ENCODE measurements at places on chromosomes 3 and 15.

GRCh38 chr3:73419942-73420341 is 204.8 kb downstream of the PDZRN3 start:
- no peak for DNase-seq

DNA sequence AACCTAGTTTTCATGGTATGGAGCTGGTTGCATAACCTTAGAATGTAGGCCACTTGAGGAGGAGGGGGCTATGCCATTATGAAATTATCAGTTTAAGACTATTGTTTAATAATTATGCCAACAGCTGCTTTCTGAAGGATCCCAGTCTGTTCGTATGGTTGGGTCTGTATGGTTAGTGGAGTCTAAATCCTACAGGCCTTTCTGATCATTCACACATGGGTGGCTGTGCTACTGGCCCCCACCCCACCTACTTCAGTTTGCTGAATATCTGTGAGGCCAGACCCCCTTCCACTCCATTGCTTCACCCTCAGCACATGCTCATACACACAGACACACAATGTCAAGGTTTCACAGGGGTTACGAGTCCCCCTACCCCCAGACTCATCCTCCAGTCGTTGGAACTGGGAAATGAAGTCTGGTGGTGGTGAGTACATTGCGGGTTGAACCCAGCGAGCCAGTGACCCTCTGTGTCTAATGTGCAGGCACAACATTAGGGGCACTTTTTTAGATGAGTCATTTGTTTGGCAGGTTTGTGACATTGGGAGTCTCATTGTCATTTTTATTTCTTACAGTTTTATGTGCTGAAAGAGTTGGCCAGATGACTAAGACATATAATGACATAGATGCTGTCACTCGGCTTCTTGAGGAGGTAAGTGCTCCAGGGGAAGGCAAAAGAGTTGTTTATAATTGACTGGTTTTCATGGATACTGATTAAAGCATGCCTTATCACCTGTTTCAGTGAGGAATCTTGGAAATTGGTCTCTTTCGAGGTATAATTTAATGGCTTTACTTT is 85.3 kb downstream of the TRAK1 start:
- no peak for DNase-seq

GRCh38 chr3:194425399-194425798 is 26.3 kb upstream of the GP5 start:
- DNase-seq: no peak

GRCh38 chr15:87489456-87489855 is 767.1 kb downstream of the NTRK3 start:
- no peak for DNase-seq

DNA sequence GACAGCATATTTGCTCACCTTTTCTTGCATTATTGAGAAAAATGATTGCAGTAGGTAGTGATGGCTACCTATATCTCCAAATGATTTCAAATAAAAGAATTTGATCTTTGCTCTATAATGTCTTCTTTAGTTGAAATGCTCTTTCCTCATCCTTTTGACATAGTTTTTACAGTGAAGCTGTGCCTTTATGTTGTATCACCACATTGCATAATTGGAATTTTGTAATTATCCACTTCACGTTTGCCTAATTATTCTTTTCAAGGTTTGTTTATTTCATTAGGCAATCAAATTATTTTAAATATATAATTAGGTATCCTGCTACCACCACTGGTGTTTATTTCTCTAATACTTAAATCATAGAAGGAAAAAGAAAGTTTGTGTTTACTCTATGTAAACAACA is 21.3 kb upstream of the P2RY13 start:
- no peak for DNase-seq

DNA sequence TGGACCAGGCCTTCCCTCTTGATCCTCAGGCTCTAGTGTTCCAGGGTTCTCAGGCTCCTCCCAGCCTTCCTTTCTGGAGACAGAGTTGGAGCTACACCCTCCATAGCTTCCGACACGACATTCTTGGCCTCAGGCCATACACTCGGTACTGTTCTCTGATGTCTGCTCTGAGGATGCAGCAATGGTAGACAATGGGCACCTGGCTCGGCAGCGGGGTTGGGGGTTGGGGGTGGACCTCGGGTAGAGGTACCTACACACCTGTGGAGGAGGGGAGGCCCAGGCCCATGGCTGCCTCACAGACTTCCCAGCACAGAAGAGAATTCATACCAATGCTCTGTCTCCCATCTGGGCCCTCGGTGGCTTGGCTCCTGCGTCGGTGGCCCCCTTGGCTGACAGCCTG is 21.4 kb downstream of the CCDC13 start:
- DNase-seq: no peak

DNA sequence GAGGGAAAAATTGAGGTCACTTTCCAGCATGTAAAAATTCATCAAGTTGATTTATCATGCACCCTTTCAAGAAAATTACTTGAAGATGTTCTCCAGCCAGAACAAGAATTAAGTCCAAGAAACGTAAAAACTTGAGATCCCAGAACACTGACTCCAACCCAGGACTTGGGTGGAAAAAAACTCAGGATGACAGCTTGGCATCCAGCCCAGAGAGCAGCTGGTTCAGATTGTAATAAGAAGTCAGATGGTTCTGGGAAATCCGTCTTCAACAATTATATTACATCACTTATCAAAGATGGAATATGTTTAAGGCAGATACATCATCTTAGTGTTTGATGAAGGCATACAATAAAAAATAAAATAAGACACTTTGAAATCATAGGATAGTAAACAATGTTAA is 23.0 kb upstream of the DNAJC13 start:
- DNase-seq: no peak

DNA sequence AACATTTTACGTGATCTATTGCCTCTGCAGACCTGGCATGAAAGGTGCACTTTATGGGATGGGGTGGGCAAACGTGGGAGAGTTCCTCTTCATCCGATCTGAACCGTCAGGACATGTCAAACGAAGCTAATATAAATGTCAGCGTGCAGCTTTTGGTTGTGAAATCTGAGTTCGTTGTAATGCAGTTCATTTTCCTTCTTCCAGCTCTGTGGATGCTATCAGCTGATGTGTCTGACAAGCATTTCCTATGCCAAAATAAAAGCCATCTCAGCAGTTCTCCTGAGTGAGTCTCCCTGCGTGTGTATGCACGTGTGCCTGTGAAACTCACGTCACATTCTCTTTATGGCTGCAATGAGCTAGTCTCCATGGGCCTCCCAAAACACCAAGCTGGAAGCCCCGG is 512.3 kb downstream of the MCTP2 start:
- DNase-seq: no peak

GRCh38 chr15:60363087-60363549 is 34.7 kb downstream of the ANXA2 start:
- no peak for DNase-seq

GRCh38 chr3:179881791-179882190 is 154.9 kb downstream of the PEX5L start:
- peak; percentile 19 for DNase-seq

DNA sequence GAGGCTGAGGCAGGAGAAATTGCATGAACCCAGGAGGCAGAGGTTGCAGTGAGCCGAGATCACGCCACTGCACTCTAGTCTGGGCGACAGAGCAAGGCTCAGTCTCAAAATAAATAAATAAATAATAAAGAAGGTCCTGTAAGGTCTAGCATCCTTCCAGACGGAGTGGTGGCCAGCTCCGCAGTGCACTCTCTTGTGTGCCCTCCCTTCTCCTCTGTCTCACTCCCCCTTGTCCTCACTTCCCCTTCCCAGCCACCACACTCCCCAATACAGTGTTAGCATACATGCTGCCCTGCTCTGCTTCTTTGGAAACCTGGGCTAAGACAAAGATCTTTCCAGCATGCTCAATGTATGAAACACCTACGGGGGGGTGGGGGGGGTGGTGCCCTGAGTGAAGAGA is 3.4 kb upstream of the CLN6 start:
- DNase-seq: no peak

DNA sequence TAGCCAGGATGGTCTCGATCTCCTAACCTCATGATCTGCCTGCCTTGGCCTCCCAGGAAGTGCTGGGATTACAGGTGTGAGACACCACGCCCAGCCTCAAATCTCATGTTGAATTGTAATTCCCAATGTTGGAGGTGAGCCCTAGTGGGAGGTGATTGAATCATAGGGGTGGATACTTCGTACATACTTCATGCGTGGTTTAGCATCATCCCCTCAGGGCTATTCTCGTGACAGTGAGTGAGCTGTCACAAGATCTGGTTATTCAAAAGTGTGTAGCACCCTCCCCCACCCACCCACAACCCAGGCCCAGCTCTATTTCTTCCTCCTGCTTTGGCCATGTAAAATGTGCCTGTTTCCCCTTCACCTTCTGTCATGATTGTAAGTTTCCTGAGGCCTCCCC is 236.9 kb upstream of the IL12A start:
- peak; percentile 53 for DNase-seq

- DNase-seq: no peak
Measured at GRCh38 chr15:62190274-62190673, 25.2 kb upstream of the C2CD4B start.

GRCh38 chr3:37661615-37662306 is 199.9 kb upstream of the CTDSPL start:
- no peak for DNase-seq

GRCh38 chr3:146166826-146167225 is 5.8 kb upstream of the PLOD2 start:
- DNase-seq: peak; percentile 45

DNA sequence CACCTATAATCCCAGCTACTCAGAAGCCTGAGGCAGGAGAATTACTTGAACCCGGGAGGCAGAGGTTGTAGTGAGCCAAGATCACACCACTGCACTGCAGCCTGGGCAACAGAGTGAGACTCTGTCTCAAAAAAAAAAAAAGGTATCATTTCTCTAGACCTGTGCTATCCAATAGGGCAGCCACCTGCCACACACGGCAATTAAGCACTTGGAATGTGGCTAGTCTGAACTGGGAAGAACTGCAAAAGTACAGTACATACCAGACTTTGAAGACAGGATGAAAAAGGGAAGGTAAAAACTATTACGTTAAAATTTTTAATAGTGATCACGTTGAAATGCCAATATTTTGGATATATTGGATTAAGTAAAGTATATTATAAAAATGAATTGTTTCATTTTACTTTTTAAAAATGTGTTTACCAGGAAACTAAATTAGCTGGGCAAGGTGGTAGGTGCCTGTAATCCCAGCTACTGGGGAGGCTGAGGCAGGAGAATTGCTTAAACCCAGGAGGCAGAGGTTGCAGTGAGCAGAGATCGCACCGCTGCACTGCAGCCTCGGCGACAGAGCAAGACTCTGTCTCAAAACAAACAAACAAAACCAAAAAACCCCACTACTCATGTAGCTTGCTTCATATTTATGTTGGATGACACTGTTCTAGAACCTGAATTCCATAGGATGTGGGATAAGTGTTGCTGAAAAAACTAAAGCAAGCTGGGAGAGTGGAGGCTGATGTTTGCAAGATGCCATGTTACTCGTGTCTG is 2.3 kb downstream of the CYP8B1 start:
- DNase-seq: no peak

DNA sequence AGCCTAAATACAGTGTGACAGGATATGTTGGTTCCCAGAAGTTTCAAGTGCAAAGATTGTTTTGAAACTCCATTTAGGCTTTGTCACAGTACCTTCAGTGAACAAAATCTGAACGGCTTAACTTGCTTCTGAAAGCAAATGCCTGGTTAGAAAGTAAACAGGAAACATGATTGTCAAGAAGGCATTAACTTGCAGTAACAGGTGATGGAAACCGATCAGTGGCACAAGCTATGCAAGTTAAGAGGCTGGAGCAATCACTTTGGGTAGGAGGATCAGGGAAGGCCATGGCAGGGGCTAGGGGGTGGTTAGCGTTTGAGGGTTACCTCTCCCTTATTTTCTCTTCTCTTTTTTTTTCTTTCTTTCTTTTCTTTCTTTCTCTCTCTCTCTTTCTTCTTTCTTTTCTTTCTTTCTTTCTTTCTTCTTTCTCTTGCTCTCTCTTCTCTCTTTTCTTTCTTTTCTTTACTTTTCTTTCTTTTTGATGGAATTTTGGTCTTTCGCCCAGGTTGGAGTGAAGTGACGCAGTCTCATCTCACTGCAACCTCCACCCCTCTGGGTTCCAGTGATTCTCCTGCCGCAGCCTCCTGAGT is 2.4 kb downstream of the HYKK start:
- no peak for DNase-seq

DNA sequence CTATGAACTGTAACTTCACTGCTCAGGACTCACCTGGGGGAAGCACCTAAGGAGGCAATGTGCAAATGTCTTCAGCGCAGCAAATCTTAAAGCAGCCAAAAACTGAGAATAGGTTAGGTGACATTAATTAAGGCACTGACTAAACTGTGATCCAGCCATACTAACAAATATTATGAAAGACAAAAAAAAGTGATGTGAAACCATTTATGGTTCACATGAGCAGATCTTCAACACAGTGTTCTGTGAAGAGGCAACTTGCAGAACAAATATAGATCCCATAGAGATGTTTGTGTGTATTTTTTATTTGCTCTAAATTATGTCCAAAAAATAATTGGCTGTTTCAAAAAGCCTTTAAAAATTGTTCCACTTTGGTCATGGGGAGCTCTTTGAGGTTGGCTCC is 24.1 kb upstream of the MITF start:
- DNase-seq: no peak

DNA sequence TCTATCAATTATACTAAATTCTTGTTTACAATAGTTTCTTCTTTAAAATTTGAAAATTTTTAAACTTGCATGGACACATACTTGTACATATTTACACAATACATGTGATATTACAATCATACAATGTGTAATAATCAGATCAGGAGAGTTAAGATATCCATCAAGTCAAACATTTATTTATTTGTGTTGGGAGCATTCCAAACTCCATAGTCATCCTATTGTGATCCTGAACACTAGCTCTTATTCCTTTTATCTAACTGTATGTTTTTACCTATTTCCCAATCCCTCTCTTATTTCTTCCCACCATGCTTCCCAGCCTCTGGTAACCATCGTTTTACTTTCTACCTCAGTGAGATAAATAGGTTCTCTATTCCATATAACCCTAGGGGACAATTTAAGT is 1219.2 kb downstream of the ZPLD1 start:
- DNase-seq: no peak

DNA sequence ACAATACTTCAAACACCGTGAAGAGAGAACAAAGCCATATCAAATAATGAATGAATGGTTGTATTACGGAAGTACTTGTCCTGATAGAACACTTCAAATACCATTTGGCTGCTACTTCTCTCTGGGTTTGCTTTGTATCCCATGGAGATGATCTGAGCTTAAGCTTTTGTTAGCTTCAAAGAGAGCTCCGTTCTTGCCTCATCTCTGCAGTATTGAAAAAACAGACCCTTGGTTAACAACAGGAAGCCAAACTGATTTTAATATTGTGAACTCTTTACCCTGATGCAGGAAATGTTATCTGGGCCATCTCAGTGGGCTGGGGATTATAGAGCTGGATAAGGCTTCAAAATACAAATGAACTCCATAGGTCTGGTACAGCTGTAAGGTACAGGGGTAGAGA is 101.0 kb downstream of the CHL1 start:
- DNase-seq: no peak

DNA sequence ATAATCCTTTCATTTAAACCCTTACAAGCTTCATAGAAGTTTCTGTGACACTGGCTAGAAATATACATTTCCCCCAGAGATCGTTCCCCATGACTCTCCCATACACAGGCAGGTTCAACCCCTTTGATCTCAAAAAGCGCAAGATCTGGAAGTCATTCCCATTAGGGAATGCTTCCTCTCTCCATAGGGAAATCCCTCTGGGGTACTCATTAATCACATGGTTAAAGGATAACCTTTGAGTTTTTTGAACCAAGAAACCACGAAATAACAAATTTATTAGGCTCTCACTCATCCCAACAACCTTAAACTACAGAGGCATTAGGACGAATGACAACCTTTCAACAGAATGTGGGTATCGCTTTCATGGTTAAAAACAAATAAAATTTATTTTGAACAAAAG is 211.9 kb upstream of the PRICKLE2 start:
- no peak for DNase-seq

GRCh38 chr3:184656458-184656828 is 55.4 kb downstream of the MAGEF1 start:
- no peak for DNase-seq
